Fibroblast of mammary gland (primary cell): ENCODE measurements at places on chromosomes 11 and 22.

DNA sequence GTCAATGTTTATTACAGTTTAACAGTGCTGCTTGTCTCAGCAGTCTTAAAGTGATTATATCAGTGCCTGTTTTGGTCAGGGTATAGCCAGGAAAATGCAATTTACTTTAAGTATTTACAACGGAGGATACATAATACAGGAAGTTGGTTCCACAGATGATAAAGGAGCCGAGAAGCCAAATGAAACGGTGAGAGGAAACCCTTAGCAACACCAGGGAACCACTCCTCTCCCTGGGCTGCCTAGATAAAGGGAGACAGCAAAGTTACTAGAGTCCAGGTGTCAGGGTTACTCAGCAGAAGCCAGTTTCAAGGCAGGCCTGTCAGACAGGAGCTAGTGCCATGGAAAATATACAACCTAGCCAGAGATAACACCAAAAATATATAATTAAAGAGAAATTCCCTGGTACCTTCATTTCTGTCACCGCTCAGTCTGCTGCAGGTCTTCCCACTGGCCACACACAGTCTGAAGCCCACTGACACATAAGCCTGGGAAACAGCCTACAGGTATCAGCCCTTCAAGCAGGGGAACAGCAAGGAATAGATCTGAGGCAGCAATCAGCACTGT, 55.5 kb downstream of the FAM76B start:
- no peak for DNase-seq

DNA sequence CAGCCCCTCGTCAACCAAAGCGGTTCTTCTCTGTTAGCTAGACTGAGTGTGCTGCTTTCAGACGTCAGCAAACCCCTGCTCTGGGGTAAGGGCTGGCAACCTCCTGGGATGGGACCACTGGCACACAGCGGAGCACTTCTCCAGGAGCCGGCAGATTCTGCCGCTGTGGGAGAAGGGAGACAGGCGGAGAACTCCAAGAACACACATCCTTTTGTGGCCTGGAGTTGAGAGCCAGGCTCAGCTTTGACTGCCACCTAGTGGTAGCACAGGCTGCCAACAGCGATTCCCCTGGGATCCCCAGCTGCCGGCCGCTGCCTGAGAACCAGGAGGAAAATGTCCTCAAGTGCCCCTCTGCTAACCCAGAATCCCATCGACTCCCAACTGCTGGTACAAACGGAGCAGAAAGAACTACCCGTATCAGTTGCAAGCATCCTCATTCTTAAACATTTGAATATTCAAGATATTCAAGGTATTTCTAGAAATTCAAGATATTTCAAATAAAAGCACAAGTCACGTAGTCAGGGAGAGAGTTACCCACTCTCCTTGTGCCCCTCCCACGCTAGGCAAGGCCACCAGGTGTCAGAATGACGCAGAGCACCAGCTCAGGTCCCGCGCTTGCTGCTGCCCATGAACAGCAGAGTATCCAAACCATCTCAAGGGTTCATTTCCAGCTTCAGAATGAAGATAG, 4.9 kb downstream of the LTO1 start:
- DNase-seq: peak; percentile 88

GRCh38 chr11:77197626-77198320, 69.7 kb downstream of the MYO7A start:
- DNase-seq: no peak

- DNase-seq: no peak
Observed at GRCh38 chr22:47602732-47603131, 840.3 kb downstream of the TBC1D22A start.

DNA sequence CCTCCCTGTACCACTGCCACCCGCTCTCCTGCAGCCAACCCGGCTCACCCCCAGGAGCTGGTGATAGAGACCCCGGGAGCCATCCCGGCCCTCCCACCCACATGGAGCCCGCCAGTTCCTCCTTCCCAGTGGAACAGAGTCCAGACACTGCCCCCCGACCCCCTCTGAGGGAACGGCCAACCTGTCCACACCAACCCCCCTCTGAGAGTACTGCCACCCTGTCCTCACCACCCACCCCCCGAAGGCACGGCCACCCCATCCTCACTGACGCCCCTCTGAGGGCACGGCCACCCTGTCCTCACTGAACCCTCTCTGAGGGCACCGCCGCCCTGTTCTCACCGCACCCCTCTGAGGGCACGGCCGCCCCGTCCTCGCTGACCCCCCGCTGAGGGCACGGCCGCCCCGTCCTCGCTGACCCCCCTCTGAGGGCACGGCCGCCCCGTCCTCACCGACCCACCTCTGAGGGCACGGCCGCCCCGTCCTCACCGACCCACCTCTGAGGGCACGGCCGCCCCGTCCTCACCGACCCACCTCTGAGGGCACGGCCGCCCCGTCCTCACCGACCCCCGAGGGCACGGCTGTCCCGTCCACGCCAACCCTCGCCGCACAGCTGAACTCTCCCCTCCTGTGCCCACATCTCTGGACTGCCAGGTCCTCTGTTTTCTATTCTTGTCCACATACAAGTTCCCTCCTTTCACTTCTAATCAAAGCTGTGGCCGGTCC, 18.0 kb downstream of the TOLLIP start:
- no peak for DNase-seq

DNA sequence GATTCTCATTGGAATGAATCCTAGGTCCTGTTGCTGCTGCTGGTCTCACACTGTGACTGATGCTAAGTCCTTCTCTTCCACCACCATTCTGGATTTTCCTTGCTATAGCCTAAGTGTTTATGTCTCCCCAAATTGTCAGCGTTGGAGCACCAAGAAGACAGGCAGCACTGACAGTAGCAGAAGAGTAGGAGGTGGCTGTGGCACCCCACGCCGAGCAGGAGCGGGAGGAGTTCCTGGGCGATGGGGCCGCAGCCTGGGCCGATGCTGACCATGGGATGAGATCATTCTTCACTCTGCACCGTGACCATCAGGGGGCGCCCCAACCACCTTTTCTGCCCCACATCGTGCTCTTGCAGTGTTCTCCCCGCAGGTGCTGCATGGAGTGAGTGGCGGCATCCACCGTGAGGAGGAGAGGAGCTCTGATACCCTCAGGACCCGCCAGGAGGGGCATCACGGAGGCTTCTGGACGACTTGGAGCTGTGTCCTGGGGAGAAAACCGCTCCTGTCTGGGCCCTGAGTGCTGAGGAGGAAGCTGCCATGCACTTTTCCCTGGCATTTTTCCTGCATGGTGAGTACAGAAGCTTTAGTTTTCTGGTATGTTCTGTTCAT, 57.0 kb downstream of the LRRC74B start:
- peak; percentile 55 for DNase-seq

DNA sequence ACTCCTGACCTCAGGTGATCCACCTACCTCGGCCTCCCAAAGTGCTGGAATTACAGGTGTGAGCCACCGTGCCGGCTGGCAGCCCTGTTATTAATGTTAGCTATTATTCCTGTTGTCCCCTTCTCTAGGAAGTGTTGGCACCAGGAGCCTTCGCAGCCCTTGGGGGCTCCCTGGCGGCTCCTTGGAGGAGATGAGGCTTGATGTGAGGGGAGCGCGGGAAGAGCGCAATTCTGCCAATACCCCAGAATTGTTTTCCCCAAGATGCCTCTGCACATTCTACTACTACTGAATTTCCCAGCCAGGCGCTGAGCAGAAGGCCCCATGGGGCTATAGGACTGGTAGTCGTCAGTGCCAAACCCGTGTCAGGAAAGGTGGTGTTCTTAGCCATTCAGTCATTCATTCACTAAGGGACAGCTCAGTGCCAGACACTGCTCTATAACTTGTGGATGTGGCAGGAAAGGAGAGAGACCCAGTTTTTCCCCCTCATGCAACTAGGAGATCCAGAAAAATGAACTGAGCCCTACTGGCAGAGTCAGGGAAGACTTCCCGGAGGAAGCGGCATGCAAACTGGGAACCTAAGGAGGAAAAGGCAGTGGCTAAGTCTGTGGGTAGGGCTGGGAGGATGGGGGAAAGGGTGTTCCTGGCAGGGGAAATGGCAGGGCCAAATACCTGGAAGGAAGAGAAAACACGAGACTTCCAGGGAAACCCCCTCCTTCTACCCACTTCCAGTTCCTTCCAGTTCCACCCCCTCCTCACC, 3.5 kb downstream of the FBLN1 start:
- DNase-seq: no peak

DNA sequence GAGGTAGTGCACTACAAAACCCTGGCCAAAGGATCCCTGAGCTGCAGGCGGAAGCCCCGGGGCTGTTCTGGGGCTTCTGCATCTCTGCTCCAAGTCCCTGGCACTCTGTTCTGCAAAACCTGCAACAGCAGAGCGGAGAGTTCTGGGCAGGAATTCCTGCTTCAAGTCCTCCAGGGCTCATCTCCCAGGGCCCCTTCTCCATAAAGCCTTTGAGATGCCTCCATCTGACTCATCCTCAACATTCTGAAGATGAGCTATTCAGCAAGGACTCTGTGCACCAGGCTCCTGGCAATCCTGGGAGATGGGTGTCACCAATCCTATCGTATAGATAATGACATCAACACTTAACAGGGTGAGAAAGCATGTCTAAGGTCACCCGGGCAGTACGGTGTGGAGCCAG, 19.3 kb downstream of the SYN3 start:
- DNase-seq: no peak

DNA sequence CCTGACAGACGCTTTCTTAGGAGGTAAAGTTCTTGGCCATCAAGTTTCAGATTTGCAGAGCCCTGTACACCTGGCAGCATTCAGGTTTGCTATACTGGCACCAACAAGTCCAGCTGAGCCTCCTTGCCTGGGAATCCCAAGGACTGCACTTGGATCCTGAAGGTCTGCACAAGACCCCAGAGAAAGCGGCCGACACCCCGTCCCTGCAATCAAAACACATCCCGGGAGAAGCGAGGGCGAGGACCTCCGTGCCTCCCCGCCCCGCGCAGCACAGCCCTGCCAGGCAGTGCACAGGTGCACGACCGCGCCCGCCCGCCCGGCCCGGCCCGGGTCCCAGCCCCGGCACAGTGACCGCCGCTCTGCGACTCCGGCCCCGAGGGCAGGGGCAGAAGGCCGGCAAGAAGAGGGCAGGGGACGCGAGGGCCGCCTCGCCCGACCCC, 559 bp downstream of the MRTFA start:
- DNase-seq: no peak

- DNase-seq: no peak
Observed at GRCh38 chr22:36363349-36363981, 24.3 kb downstream of the MYH9 start.

- no peak for DNase-seq
Observed at GRCh38 chr11:61072316-61073109, 29.8 kb upstream of the CD5 start.

DNA sequence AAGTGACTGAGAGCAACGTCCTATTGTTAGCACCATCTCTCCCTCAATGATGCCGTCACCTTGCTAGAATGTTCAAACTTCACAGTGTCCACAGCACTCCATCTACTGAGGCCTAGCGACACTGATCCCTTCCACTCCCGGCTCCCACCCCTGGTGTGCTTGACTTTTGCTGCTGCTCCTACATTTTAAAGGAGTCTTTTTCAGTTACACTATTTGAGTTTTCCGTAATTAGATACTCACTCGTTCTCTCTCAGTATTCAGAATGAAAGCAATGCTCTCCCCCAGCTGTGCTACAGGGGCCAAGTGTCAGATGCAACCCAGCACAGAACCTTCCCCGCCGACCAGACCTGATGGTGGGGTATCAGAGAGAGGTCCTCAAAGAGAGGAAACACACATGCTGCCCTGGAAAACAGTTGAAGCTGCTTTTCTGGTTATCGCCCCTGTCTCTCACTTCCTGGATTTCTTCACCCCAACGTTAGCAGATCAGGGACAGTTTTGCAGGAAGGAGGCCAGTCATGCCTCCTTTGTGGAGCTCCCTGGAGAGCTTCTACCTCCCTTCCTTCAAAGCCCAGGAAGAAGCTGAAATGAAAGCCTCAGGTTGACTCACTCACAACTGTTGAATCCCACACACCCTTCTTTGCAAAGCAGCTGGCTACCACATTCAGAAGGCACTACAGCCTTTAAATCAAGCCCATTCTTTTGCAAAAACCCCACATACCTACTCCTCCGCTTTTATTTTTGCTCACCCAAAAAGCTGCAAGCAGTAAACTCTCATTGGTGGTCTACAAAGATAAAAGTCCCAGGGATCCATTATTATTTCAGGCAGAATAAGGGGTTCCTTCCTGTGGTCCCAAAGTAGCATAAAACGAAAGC, 23.5 kb downstream of the LARGE1 start:
- peak; percentile 31 for DNase-seq

GRCh38 chr22:38032681-38033521, 24.3 kb upstream of the PICK1 start:
- peak; percentile 96 for DNase-seq

DNA sequence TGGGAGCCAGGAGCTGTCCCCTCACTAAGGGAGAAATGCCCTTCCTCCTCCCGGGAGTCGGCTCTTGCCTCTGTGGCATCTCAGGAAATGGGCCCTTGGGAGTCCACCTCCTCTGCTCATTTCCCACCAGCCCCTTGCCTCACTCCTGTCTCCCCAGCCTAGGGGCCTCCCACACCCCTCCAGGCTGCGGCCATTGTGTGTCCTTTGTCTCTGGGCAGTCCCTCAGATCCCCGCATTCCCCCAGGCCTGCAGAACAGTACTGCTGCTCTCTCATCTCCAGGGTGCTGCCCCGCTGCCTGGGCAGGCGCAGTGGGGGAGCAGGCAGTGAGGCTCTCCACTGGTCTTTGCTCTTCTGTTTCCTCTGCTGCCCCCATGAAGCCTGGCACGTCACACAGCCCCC, 25.0 kb downstream of the ADA2 start:
- no peak for DNase-seq

DNA sequence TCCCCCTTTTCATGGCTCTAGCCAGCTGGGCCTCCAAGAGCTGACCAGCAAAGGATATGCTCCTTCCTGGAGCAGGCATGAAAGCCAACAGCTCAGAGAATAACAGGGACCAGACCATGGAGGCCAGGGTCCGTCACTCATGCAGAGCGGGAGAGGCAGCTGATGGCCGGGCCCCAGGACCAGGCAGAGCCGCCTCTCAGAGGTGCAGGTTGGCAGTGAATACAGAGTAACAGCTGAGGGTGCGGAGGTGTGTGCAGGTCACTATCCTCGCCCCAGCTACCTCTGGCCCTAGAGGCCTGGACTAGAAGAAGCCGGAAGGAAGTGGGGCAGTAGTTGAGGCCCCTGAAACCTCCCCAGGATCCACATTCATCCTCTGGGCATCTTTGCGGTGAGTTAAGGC, 1377.3 kb downstream of the TBC1D22A start:
- no peak for DNase-seq

DNA sequence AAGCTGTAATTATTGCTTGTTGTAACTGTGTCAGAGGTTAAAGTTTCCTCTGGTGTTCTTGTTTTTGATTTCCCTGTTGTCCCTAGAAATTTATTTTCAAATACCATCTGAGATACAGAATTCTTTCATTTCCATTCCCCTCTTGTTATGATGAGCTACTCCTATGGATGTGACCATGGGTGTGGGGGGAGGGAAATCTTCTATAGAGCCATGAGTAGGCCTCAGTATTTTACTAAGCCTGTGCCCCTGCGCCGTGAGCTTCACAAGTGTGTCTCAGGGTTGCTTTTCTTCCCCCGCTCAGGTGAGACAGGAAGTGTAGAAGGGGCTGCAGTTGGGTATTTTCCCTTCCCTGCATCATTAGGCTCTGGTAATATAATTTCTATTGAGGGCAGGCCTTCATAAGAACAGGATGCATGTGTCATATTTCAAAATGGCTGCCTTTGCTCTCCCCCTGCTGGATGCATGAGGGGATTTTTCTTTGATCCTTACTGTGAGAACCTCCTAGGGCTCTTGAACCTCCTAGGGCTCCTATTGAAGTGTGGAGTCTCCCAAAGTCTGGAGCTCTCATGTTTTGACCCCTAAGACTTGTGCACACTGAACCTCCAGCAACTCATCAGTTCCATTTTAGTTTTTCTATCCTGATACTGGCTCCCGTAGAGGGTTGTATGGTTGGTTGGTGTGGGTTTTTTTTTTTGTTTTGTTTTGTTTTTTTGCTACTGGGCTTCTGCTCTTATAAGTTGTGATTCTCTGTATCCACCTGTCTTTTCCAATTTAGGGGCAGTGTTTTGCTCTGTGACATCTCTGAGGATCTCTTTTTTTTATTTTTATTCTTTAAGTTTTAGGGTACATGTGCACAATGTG, 658.2 kb downstream of the NTM start:
- DNase-seq: peak; percentile 69
